ENCODE measurements at places on chromosomes 7 and 10.

DNA sequence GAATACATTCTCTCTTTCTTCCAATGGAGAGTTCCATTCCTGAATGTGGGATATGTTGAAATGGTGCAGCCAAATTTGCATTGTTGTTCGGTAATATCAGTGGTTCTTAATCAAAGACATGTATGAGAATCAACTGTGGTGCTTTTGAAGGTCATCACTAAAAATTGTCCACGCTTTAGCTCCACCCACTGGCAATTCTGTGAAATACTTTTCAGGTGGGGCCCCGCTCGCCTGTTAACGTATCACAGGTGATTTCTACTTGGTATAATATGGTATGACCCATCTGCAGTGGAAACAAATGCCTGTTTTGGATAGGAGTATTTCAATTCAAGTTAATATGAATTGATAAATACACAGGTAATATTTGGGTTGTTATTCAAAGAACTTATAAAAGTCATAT lies 178.4 kb downstream of the NSUN6 start:
- DNase-seq, result no peak

- no peak for DNase-seq
Measured at GRCh38 chr7:135247746-135248471, 14.3 kb downstream of the STRA8 start.

GRCh38 chr7:81788246-81788645 lies 18.4 kb upstream of the HGF start:
- DNase-seq, result no peak

- no peak for DNase-seq
Measured at GRCh38 chr7:47332681-47333553, 249.0 kb downstream of the TNS3 start.

DNA sequence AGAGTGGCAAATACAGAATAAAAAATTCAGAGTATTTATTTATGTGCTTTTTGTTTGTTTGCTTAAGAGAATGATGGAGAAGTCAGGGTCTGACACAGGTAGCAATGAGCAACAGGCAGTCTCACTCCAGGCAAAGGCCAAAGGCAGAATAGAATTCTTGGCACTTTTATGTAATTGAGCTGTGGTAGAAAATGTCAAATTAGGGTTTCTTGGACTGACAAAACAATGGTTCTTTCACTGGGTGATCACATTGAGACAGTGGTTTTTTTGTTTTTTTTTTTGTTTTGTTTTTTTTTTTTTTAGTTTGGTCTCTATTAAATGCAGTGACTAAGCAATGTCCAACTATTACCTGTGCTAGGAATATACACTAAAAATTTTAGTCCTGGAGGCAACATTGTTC lies 27.4 kb downstream of the POM121L12 start:
- DNase-seq, result no peak

DNA sequence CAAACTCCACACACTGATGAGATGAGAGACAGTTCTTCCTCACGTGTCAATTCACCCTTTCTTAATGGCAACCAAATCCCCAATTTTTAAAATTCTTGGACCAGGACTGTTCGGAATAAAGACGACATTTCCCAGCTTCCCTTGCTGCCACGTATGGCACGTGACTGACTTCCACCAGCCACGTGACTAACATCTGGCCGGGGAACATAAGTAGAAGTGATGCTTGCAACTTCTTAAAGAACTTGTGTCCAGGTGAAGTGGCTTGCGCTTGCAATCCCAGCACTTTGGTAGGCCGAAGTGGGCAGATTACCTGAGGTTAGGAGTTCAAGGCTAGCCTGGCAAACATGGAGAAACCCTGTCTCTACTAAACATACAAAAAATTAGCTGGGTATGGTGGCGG lies 405.1 kb downstream of the CALN1 start:
- no peak for DNase-seq

GRCh38 chr7:155725006-155725355 lies 80.5 kb downstream of the RBM33 start:
- peak; percentile 37 for DNase-seq

GRCh38 chr7:7789551-7789988 lies 71.2 kb upstream of the RPA3 start:
- peak; percentile 13 for DNase-seq

GRCh38 chr10:86876748-86877147 lies 80.7 kb downstream of the MMRN2 start:
- no peak for DNase-seq

- DNase-seq, result no peak
Measured at GRCh38 chr7:51010534-51010933, 227.8 kb upstream of the GRB10 start.

- peak; percentile 39 for DNase-seq
Measured at GRCh38 chr10:102119417-102120141, 589 bp downstream of the LDB1 start.

DNA sequence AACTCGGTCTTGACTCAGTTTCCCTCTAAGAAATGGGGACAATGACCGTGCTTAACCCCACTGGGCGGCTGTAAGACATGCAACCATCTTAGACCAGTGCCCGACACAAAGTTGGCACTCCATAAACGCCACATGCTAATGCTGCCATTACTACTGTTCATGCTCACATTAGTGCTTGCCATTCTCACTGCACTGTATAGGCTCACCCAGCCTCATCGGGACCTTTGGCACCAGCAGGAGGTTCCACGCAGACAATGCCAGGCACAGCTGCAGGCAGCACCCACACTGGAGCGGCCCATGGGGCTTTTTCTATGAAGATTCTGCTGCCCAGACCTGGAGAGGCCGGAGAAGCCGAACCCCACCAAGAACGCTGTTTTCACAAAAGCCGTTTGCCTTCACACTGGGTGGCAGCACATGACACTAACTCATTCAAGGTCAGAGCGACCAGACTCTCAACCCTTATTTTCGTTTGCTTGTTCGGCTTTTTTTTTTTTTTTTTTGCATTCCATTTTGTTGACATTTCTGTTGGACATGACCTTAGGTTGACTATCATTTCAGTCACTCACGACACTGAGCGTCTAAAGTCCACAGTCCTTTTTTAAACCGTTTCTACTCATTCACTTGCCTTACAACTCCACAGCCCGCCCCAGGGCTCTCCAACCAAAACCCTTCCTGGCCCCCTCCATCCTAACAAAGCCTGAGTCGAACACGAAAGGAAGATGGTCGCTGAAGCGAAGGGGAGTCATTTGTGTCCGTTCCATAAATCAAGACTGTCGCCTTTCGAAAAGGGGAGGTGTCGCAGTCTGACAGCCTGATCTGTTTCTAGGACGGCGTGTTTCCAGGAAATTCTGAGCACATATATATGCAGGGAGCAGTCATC lies 124.4 kb upstream of the RNF32 start:
- DNase-seq, result no peak

DNA sequence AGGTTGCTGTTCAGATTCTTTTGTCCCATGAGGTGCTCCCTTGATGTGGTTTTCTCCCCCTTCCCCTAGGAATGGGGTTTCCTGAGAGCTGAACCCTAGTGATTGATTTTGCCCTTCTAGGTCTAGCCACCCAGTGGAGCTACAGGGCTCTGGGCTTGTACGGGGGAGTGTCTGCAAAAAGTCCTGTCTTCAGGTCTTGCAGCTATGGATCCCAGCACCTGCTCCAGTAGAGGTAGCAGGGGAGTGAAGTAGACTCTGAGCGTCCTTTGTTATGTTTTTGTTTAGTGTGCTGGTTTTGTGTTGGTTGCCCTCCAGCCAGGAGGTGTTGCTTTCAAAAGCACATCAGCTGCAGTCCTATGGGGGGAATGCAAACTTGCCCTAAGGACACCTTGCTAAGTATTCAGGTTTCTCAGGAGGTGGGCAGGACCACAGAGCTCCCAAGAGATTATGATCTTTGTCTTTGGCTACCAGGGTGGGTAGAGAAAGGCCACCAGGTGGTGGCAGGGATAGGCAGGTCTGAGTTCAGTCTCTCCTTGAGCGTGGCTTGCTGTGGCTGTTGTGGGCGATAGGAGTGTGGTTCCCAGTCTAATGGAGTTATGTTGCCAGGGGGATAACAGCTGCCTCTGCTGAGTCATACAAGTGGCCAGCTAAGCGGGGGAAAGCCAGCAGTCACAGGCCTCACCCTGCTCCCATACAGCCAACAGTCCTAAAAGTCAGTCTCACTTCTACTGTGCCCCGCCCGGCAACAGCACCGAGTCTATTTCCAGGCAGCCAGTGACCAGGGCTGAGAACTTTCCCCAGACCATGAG lies 92.4 kb upstream of the JCAD start:
- no peak for DNase-seq

GRCh38 chr7:121634356-121634755 lies 238.2 kb upstream of the FAM3C start:
- no peak for DNase-seq

DNA sequence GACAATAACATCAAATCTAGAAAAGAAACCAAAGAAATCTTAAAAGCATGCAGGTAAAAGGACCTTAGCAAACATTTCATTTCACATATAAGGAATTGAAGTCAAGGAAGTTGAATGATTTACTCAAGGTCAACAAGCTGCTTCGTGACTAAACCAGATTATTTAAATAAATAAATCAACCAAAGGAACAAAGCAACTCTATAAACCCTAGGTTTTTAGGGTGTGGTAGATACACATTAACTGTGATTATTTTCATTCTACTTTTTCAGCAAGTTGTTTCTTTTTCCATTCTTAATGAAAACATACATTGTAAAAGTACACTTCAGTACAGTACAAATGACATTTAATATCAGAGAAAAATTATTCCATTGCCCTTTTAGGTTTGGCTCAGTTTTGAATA lies 382.0 kb upstream of the STEAP1 start:
- DNase-seq, result no peak

DNA sequence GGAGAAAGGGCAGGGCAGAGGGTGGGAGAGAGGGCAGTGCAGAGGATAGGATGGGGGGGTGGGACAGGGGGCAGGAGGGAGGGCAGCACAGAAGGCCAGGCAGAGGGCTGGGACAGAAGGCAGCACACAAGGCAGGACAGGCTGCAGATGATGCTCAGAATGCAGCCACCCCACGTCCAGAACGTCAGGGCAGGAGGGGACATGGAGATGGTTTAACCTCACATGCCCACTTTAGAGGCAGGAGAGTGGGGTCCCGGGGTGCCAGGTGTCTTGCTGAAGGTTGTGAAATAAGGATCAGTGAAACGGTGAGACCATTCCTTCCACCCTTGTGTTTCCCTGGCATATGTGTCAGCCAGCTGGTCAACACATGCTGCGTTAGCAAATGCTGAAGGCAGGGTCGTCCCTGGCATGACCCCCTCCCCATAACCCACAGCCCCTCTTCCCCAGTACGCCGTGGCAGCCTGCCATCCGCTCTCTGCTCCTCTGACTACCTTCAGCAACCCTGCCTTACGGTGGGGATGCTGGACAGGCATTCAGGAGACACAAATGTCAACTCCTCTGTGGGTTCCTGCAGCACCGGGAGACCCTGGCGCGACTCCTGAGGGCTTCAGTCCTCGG lies 592.1 kb downstream of the DNAJB6 start:
- no peak for DNase-seq

DNA sequence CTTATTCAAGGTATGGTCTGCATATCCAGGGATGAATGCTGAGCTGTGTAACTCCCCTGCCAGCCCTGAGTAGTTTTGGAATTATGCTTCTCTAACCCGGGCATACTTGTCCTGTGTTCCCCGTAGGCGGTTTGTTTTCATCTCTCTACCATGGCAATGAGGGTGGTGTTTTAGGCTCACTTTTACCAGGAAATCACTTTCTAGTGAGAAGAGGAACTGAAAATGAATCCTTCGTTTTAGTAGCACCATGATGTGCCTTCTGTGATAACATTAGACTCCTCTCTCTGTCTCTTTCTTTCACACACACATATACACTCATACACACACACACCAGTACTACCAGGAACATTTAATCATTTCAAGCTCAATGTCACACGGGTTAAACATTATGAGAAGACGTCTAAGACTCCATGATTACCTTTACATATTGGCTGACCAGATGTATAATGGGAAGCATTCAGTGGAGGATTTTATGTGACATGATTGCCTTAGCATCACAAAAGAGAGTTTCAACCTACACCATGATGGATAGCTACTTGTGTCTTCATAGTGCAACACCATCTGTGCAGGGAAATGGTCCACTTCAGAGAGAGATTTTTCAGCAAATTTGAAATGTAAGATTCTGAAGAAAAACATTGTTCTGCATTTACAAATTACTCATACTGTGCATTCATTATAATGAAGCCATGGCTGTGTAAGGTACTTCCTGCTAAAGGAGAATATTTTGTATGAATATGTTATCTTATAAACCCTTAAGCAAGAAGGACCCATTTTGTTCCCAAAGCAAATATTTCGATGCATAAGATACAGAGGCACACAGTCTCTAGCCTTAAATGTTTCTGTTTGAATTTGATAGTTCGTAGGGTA lies 31.0 kb upstream of the PFKP start:
- peak; percentile 71 for DNase-seq

GRCh38 chr10:67242528-67242927 lies 316.7 kb downstream of the LRRTM3 start:
- no peak for DNase-seq

DNA sequence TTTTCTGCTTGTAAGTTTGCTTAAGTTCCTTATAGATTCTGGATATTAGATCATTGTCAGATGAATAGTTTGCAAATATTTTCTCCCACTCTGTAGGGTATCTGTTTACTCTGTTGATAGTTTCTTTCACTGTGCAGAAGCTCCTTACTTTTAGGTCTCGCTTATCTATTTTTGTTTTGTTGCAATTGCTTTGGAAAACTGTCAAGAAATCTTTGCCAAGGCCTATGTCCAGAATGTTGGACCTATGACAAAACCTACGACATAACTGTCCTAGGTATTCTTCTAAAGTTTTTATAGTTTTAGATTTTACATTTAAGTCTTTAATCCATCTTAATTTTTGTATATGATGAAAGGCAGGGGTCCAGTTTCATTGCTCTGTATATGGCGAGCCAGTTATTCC lies 27.4 kb downstream of the COA1 start:
- DNase-seq, result no peak

- no peak for DNase-seq
Measured at GRCh38 chr10:23024002-23024401, 71.4 kb upstream of the MSRB2 start.

DNA sequence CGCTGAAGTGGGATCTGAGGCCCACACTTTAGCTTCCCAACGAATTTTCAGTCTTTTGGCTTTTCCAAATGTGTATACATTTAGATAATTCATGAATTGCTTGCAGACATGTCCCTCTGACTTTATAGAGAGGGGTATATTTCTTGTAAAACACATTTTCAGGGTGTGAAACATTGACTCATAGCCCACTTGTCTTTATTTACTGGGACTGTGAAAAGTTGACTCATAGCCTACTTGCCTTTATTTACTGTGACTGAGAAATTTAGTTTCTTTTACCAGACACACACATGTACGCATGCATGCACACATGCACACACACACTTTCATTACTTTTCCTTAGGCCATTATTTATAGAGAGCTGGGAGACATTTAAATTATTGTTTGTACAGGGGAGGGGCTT lies 79.1 kb downstream of the VTI1A start:
- no peak for DNase-seq

- no peak for DNase-seq
Measured at GRCh38 chr10:21161647-21162046, 264.5 kb upstream of the NEBL start.

DNA sequence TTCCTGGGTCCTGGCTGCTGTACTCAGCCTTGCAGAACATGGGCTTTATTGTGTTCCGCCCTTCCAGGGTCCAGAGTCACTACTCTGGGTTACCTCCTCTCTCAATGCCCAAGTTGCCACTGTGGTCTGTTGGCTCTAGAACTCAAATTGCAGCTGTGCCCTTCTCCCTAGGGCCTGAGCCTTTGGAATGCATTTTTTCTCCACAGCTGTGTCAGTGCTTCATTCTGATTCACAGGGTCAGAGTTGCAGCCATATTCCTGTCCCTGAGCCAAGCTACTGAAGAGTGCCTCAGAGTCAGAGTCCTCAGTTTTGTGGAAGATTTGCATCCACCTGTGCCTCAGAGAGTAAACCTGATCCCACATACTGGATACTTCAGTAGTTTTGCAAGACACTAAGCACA lies 167.5 kb downstream of the ITGB1 start:
- no peak for DNase-seq

GRCh38 chr7:117818232-117818631 lies 55.0 kb downstream of the CTTNBP2 start:
- DNase-seq, result no peak

Measured in naive B cell (primary cell).